IPS-NIHi11 (cell line): ENCODE measurements at places on chromosomes 2 and 18.

DNA sequence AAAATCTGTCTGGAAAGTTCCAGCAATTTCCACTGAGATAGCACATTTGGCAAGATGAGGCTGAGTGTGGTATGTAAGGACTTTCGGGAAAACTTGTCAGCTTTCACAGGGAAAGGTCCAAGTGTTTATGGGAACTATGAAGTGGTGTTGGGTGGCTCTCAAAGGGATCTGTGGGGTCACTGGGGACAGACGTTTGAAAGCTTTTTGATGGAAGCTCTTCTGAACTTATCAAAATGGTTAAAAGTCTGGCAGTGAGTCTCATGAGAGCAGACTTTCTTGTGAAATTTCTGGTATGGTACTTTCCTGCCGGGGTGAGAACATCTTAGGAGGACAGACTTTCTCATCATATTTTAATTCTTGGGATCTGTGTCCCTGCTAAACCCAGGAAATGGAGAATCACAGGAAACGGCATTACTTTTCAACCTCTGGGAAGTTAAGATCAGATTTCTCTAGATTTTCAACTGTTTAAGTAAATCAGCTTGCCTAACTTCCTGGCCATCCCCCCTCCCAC lies 546.3 kb upstream of the ZEB2 start:
- DNase-seq: no peak

- no peak for DNase-seq
These were observed 122.0 kb downstream of the SPP2 start for GRCh38 chr2:234172532-234172931.

GRCh38 chr2:15555760-15556193 lies 5.4 kb downstream of the NBAS start:
- DNase-seq: no peak

GRCh38 chr2:127195140-127196074 lies 24.7 kb downstream of the CYP27C1 start:
- no peak for DNase-seq

GRCh38 chr2:236565879-236566402 lies 3.7 kb upstream of the ACKR3 start:
- DNase-seq: no peak

DNA sequence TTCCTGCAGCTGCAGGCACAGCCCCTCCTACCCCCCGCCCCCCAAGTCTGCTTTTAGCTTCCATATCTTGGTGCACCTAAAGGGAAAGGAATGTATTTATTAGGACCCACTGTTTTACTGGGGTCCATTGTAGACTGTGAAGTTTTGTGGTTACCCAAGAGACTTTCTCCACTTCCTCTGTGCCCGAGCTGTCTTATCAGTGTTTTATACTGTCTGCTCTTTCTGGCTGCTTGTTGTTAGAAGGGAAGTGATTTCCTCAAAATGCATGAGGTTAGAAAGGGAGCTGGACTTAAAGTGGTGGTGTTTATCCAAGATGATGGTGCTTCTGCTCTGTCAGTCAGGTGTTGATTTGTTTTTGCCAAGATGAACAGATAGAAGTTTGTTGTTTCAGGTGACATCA lies 85.0 kb downstream of the PTH2R start:
- DNase-seq: no peak

DNA sequence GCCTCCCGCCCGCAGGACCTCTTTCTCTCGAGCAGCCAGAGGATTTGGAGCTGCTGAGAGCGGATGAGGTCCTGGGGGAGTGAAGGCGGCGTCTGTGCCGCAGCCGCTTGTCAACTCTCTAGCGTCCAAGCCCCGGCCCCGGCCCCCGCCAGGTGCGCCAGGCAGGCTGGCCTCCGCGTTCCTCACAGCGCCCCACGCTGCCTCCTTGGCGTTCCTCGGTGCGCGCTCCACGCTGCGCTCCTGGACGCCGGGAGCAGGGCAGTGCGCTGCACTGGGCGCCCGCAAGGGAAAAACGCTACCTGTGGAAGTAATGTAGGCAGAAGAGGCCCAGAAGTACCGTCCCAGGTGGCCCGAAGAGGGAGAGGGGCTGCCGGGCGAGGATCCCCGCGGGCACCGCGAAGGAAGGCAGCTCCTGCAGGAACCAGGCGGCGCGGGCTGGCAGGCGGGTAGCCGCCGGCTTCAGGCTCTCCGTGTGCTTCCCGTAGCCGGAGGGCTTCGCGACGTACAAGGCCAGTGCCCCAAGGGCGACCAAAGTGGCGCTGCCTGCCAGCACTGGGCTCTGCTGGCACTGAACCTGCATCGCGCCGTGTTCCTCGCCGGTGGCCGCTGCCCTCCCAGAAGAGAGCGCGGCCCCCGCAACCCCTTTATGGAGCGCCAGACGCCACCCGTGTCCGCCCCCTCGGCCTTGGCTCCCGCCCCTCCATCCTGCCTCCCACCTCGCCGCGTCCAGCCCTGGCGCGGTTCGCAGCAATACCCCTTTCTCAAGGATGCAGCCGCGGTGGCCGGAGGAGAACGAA lies at the start of gene SRD5A2:
Gene SRD5A2 (minus strand): TSS at position 618 of the 797 bp plus-strand sequence. CDS start 38 bp downstream, at position 580.
- DNase-seq: peak; percentile 53

- no peak for DNase-seq
These were observed 20.0 kb downstream of the GREB1 start for GRCh38 chr2:11553661-11554398.

GRCh38 chr2:206256706-206257205 lies 17.7 kb upstream of the ZDBF2 start:
- DNase-seq: no peak

DNA sequence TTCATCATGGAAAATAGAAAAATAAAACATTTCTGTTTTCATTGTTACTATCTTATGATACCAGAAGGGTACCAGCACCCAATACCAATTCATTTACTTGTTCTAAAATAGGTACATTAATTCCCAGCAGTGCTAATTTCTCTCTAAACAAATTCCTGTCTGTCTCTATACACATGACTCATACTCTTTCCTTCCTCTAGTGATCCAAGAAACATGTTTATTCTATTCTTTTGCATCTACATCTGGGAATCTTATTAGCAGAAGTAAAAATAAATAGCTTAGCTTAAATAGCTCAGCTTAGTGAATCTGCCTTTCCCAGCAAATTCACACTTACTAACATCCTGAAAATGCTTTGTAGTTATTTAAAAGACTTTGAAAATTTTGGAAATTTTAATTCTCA lies 84.5 kb upstream of the MAPRE2 start:
- DNase-seq: no peak

DNA sequence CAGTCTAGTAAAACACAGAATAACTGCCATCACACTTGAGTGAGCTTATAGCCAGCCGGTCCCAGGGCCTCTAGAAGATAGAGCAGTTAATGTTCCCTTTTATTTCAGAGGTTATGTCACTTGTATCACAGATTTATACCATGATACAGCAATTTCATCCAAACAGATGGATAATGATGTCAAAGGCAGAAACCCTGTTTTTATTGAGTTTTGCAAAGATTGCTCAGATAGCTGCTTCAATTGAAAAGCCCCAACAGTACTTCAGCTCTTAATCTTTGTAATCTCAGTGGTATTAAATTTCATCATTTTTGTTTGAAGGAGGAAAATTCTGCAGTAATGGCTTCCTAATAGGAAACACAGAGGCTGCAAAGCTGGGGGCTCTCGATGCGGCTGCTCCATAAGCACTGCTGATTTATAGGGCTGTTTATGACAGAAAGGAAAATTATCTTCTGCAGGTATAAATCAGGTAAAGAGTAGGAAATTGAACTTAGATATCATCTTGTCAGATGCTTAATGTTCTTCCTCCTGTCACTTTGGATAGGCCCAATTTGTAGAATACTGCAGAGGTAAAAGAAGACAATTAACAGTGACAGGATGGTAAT lies 112.3 kb downstream of the LNPK start:
- no peak for DNase-seq

- DNase-seq: no peak
These were observed 40.5 kb upstream of the ITPRID2 start for GRCh38 chr2:181850936-181851560.
